Neural crest cell (in vitro differentiated cells): ENCODE measurements at places on chromosomes 16 and 17.

GRCh38 chr16:38941-39892 is 14.2 kb downstream of the POLR3K start:
- DNase-seq: no peak

- no peak for DNase-seq
Measured at GRCh38 chr17:65035704-65036103, 20.8 kb downstream of the GNA13 start.

GRCh38 chr17:70857351-70857750 is 688.0 kb downstream of the KCNJ2 start:
- DNase-seq: no peak

DNA sequence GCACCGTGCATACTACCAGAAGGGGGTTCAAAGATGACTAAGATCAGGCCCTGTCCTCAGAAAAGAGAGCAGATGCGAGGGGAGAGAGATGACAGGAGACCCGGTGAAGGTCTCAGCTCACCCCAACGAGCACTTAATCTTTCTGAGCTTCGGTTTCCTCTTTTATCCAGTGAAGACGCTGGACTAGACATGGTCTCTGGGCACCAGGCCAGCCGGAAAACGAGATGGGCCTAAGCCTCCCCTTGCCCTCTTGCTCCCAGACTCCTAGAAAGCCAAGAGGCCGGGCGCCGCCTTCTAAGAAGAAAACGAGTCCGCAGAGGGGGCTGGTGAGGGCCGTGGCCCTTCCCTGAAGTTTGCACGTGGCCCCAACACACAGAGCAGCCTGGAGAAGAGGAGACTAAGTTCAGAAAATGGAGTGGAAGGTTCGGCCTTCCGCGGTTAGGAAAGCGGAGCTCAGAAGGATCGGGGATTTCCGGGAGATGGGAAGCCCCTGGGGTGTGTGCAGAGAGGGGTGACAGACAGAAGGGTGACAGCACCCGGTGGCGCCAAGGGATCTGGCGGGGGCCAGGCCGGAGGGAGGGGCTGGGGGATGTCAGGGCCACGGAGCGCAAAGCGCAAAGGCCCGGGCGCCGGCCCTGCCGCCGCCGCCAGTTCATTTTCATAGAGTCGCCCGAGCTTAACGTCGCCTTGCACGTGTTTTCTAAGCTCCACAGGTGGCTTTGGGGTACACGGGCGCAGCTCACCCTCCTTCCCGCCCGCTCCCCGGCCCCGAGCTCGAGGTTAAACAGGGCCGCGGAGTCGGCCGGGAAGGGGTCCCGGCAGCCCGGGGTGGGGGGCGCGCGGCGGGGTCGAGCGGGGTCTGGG is 42.1 kb upstream of the BHLHA9 start:
- DNase-seq: no peak

GRCh38 chr17:76268015-76268749 is 3.0 kb downstream of the UBALD2 start:
- no peak for DNase-seq

DNA sequence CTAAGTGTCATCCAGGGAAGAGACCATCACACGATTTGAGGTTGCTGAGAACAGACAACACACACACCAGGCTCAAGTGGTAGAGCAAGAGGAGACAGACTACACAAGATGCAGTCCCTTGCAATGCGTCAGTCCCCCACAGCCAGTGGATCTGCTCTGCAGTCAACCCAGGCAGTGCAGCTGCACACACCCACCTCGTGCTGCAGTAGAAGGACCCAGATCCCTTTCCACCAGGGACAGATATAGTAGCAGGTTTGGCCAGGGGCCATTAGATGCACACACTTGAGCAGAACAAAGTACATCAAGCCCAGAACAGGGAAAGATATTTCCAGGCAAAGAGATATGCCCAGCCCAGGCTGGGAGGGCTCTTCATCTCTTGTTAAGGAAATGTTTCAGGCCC is 112.9 kb downstream of the GRIN2A start:
- no peak for DNase-seq

DNA sequence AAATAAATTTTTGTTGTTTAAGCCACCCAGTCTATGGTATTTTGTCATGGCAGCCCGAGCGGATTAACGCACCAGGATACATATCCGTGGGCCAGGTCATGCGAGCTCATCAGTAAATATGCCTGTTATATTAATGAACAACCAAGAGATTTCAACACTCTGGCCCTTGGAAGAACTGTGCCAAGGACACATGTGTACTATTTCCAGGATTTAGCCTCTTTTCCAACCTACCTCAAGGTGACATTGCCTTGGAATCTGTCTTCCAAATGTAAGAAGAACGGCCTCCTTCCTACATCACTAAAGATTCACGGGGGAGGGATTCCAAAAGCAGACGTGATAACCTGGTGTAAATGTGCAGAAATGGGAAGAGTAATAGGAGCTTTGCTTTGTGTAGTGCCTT is 72.8 kb upstream of the DYNLRB2 start:
- DNase-seq: no peak

DNA sequence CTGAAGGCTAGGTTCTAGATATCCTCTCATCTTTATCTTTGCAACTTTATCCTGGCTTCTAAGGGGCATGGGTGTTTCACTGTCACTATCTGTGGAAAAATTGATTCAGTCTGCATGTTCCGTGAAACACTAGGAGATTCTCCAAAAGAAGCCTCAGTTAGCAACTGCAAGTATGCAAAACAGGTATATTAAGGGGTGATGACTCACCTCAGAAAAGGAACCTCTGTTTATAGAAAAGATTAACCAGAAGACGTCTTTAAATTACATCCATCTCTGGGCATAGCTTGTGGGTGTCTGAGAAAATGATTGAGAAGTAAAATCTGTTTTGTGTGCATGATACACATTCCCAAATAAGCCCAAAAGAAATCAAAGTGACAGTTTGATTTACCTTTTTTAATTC is 353.8 kb upstream of the HSBP1 start:
- no peak for DNase-seq

- DNase-seq: no peak
Measured at GRCh38 chr17:49631496-49631895, 46.4 kb downstream of the SPOP start.

DNA sequence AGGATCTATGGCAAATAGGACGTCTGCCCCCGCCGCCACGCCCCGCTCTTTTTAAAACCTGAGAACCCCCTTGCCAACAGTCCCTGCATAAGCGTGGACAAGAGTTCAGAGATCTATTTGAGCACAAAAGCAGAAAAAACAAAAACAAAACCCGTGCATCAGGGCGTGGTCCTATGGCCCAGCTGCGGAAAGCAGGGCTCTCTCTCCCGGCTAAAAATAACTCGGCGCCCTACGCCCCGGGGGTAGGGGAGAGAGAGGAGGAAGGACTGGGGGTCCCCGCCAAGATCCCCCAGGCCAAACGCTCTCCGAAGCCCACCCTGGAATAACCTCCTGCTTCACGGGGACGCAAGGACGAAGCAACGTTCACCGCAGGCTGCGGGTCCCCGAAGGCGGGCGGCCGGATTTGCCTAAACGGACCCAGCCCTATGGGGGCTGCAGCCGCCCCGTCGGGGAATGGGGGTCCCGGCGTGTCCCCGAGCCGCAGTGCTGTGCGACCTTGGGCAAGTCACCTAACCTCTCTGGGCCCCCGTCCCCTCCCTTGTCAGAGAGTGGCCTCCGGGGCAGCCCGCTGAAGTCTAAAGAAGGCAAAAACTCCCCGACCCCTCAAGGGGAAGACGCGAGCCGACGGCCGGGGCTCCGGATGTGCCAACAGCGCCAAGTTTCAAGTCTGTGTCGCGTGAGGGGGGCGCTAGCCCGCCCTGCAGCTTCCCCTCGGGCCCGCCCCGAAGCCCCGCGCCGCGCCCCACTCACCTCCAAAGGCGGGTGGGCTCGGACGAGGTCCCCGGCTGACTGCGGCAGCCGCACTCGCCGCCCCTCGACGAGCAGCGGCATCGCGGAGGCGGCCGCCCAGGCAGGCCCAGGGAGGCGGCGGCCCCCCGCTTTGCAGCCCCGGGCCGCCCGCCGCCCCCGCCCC is 477 bp downstream of the NTAN1 start:
- peak; percentile 57 for DNase-seq

DNA sequence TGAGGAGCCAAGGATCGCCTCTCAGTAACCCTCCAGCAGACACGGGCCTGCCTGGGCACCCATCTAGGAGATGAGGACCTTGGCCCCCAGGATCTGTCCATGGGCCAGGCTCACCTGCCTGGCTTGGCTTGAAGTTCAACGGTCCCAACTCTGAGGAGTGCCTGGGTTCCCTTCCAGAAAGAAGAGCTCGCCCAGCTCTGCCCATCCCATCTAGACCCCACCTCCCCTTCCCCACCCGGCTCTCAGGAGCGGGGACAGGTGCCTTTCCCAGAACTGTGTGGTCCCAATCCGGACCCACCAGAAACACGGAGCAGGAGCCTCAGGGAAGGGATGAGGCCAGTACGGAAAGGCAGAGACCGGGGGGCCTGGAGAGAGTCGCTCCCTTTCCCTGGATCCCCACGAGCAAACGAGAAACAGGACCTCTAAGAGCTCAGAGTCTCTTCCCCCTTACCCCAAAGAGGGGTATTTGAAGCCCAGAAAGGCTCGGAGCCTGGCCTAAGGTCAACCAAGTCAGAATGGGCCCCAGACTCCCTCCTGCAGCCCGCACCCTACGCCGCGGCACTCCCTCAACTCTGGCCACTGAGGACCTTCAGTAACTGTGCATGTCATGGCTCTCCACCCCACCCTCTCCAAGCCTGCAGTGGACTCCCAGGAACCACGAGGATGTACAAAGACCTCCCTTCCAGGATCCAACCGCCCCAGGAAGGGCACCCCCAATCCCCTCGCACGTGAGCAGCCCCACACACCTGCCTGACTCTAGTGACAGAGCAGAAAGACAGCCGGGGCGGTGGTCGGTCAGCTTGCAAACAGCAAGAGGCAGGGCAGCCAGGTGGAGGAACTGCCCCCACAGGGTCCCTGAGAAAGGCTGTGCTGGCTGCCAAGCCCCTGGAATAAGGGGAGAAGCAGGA is 5.4 kb downstream of the CLUH start:
- DNase-seq: no peak

- DNase-seq: no peak
Measured at GRCh38 chr17:21371511-21372081, 4.6 kb upstream of the KCNJ12 start.

GRCh38 chr17:79810130-79811010 is 13.5 kb upstream of the CBX8 start:
- peak; percentile 68 for DNase-seq

DNA sequence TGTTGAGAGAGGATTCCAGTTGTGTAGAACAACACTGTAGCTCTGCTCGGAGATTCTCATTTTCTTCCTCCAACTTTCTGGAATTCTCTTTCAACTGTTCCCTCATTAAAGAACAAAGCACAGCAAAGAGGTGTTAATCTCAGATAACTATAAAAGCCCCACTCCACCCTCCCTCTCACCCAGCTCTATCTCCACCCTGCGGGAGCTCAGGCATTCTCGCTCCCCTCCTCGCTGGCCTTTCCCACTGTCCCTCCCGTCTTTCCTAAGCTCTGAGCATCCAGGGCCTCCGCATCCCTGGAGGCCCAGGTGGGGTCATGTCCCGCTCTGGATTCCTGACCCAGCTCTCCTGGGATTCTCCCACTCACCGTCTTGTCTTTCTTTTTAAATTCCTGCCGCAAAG is 35.1 kb downstream of the DHX38 start:
- no peak for DNase-seq

GRCh38 chr17:1725642-1726511 is 1.4 kb downstream of the WDR81 start:
- no peak for DNase-seq

DNA sequence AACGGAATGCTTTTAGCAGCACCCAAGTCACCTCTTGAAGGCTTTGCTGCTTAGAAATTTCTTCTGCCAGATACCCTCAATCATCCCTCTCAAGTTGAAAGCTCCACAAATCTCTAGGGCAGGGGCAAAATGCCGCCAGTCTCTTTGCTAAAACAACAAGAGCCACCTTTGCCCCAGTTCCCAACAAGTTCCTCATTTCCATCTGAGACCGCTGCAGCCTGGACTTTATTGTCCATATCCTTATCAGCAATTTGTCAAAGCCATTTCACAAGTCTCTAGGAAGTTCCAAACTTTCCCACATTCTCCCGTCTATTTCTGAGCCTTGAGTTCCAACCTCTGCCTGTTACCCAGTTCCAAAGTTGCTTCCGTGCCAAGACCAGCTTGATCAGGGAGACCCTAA is 27.4 kb downstream of the TMC6 start:
- DNase-seq: no peak

DNA sequence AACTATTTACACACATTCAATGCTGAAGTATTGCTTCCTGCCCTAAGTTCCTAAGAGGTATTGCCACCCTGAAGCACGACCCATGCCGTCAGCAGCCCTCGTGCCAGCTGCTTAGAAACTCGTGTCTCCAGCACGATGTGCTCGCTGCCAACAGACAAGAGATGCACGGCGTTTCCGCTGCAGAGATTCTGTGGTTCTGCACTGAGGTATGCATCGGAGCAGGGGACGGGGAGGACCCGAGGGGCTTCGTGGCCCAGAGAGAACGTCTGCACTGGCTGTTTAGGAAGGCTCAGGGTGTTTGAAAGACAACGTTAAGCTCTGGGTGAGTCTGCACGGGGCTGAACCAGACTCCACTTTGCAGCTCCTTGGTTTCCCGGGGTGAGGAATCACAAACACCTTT is 82.7 kb upstream of the CREBBP start:
- no peak for DNase-seq
